ENCODE measurements at places on chromosomes 3 and 15. TPM values are rescaled to one million over a fixed set of nuclear protein-coding genes. Genes with fewer than 3 reads are reported as not detected.

AADACL2 gene
- not detected for total RNA-seq

UBL7 gene
- total RNA-seq = 109 TPM

GRCh38 chr3:55607175-55607574, 120.1 kb upstream of the WNT5A start:
- DNase-seq = no peak

- DNase-seq = no peak
Observed at GRCh38 chr3:45572755-45573154, 21.8 kb upstream of the LIMD1 start.

- no peak for DNase-seq
Observed at GRCh38 chr3:131922356-131922755, 112.5 kb downstream of the CPNE4 start.

GRCh38 chr15:29776859-29777258, 45.4 kb downstream of the TJP1 start:
- no peak for DNase-seq

DNA sequence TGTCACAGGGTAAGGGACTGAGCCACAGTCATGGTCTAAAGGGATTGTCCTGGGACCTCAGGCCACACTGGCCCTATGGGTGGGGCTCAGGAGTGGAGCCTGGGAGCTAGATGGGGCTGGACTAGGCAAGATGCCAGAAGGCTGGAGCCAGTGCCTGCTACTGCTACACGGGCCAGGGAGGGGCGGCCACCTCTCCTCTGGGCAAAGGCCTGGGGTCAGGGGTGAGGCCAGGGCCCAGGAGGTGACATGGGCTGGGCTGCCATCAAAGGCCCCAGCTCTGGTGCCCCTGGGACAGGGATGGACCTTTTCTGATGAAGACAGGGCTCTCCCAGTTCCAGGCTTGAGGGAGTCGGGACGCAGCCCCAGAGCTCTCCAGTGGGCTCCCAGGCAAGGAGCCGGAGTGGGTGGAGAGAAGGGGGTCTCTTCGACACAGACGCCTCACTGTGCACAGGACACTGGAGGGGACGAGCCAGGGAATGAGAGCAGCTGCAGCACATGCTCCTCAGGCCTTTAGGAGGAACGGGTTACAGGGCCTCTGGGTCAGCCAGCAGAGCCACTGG, 62.1 kb upstream of the IQSEC1 start:
- DNase-seq = no peak

DNA sequence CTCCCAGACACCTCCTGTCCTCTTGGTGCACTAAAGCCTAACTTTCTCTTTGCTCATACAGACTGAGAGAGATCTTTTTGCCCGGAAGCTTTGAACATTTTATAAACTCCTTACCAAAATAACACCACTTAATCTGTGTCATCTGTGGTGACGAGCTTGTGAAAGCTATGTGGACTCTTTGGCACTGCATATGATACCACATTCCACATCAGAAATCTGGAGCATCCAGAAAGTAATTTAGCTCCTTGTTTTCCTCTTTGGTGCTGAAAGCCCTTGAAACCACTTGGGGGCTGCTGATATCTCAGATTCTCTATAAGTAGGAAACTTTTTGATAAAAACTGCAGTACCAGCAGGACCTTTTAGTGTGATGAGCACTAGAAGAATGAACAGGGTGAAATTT, 128.3 kb downstream of the ALCAM start:
- DNase-seq = no peak

GRCh38 chr3:30631243-30631904, 25.0 kb downstream of the TGFBR2 start:
- DNase-seq = no peak

- no peak for DNase-seq
Observed at GRCh38 chr3:136938334-136938733, 19.4 kb upstream of the IL20RB start.

DNA sequence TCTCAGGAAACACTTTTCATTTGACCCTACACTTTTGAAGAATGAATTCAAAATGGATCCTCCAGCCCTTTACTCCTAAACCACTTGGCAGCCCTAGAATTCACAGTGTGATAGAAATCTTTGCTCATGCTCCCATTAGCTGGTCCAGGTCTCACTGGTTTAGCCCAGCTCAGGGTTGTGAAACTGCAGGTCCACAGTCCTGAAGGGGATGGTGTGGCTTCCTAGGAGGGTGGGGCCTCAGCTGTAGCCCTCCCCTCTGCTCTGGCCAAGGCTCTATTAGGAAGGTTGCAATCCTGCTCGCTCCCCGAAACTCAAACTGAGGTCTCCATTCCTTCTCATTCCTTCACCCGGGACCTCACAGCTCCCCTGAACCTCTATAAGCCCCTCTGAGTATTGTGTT, 21.6 kb upstream of the TICRR start:
- no peak for DNase-seq

All from Daoy (cell line).